ENCODE measurements at places on chromosomes 12 and 14. TPM values are rescaled to one million over a fixed set of nuclear protein-coding genes. Genes with fewer than 3 reads are reported as not detected.

DNA sequence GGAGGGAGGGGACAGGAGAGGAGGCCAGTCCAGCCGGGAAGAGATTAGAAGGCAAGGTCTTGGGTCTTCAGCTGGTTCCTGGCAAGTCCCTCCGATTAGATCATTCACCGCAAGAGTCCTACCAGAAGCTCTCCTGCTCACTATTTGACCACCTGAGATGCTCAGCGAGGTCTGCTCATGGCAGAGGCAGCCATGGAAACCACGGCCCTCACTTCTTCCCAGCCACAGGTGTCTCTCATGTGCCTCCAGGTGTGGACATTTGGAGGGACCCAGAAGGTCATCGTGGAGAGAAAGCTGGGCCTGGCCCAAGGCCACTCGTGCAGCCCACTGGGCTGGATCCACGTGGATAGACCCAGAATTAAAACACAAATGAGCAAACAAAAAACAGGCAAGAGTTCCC is 99.5 kb downstream of the DICER1 start:
- no peak for DNase-seq

GRCh38 chr14:89325299-89325883 is 91.6 kb downstream of the FOXN3 start:
- DNase-seq = no peak

The PRH2 gene
- total RNA-seq = not detected

DNA sequence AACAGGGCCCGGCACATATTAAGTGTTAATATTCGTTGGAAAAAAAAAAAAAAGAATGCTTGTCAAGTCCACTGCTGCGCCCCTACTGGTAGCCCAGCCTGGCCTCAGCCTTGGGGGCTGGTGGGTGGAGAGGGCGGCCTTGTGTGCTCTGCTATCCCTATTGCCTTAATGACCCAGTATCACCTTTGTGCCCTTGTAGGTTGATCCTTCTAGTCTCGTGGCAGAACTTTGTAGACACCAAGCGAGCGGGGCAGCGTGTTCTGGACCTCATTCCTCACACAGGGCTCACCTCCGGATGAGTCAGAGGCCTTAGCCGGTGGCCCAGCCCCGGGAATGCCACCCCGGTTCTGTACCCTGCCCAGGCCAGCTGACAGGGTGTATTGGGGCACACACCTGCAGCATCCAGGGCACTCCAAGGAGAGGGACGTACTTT is 1.8 kb upstream of the RCOR1 start:
- no peak for DNase-seq

GRCh38 chr12:123270214-123271000 is 1.2 kb downstream of the CDK2AP1 start:
- DNase-seq = no peak

DNA sequence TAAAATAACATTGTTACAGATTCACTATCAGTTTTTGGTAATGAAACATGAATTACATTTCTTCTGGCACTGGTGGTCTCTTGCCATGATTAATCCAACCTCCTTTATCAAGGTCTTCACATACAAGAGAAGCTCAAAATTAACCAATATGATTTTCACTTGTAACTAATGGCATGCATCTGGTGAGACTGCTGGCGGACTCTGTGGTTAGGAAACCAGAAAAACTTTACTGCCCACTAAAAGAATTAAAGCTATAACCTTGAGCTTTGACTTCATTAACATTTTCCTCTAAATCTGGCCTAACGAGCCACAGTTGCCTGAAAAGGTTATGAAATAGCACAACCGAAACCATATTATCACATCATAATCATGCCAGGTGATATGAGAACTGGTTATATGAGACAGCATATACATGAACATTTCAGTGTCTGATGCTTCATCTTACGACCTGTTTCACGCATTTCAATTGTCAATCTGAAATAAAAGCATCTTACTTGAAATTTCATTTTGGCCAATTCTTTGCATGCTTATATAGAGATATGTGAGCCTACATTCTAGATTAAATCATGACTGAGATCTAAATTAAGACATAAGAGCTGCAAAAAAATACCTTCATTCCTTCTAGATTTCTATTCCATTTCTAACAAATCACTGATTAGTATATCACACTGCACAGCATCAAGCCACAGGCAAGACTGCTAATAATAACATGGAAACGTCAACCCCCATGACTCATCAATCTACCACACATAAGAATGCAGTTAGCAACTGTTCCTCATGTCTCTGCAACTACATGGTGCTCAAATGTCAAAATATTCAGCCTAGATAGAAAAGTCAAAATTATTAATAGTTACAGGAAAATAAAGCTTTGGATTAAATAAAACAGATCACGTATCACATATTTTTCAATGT is 89.3 kb downstream of the OSBPL8 start:
- DNase-seq = no peak

The RNASE7 gene
- total RNA-seq = not detected

DNA sequence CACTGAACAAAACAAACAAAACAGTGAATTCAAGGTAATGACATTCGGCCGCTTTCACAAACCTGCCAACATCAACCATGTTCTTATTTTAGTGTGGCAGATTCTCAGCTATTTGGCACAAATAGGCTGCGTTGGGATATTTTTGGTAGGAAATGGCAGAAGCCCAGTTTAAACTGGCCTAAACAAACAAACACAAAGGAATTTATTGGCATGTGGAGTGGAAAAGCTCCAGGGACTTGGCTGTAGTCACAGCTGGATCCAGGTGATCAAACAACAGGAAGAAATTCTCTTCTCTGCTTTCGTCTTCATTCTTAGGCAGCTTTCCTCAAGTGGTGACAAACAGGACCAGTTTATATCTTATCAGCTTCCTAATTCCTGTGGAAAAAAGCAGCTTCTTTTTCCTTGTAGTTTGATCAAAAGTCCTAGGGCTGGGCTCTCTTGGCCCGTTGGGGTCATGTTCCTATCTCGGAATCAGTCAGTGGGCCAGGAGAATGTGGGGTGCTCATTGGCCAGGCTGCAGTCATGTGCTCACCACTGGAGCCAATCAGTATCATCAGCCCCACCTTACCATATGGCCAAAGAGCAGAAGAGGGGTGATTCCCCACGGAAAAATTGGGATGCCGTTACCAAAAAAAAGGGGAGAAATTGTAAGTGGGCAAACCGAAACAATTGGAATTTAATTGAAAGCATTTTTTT is 22.6 kb downstream of the C12orf75 start:
- no peak for DNase-seq

DNA sequence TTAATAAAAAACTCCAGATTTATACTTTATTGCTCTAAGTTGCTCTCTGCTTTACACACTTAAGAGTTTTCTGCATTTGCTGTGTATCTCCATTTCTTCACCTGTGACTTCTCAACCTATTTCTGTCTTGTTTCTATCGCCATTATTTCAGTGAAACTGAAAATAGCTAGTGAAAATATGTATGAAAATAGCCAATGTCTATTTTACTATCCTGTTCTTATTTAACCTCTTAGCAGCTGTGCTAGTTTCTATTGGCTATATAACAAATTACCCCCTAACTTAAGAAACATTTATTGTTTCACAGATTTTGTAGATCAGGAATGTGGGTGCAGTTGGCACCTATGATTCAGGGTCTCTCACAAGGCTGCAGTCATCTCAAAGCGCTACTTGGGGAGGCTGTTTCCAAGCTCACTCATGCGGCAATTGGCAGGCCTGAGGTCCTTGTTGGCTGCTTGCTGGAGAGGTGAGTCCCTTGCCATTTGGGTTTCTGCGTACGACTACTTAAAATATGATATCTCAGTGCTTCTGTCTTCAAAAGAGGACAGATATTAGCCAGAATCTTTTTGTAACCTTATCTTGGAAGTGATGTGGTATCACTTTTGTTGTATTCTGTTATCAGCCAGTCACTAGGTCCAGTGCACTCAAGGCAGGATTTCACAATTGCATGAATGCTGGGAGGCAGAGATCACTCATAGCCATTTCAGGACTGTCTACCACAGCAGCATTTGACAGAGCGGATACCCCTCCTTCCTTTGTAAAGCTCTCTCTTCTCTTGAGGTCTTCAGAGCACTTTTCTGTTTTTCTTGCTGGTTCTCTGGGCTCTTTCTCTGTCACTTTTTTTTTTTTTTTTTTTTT is 7.2 kb downstream of the ERC1 start:
- no peak for DNase-seq

The SALL2 gene
- 19.6 TPM for total RNA-seq

GRCh38 chr14:58662759-58663158 is 25.0 kb downstream of the DACT1 start:
- DNase-seq = no peak

The GDF3 gene
- not detected for total RNA-seq

DNA sequence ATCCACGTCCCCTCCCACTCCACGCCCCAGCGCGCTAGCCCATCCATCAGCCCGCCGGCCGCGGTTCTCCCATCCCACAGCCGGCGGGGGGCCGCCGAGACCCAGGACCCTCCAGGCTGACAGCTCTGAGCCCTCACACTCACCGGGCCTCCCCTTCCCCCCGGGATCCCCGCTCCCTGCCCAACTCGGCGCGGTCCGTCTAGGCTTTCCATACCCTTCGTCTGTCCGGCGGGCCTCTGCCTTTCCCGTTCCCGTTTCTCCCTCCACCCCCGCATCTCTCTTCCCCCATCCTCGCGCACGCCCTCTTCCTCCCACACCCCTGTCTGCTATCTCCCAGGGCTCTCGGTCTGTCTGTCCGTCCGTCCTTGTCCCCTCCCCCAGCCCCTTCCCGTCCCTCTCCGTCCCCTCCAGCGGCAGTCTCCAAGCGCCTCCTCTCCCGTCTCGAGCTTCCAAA is 726 bp downstream of the ZFHX2 start:
- DNase-seq = no peak

DNA sequence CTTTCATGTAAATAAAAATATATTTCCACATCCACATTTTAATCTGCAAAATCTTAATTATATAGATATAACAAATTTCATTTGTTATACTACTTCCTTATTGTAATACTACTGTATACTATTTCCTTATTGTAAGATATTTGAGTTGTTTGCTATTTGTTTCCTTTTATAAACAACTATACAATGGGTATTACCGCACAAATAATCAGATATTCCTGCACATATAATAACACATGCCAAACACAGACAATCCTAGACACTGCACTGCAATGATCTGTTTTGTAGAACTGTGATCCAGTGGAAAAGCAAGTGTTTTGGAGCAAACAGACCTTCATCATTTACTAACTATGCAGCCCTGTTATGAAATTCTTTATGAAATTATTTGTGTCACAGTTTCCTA is 30.5 kb downstream of the PRKD1 start:
- DNase-seq = no peak

All from esophagus muscularis mucosa (tissue), 4 donors.